ENCODE measurements at places on chromosomes 1 and 21. TPM values are rescaled to one million over a fixed set of nuclear protein-coding genes. Genes with fewer than 3 reads are reported as not detected.

DNA sequence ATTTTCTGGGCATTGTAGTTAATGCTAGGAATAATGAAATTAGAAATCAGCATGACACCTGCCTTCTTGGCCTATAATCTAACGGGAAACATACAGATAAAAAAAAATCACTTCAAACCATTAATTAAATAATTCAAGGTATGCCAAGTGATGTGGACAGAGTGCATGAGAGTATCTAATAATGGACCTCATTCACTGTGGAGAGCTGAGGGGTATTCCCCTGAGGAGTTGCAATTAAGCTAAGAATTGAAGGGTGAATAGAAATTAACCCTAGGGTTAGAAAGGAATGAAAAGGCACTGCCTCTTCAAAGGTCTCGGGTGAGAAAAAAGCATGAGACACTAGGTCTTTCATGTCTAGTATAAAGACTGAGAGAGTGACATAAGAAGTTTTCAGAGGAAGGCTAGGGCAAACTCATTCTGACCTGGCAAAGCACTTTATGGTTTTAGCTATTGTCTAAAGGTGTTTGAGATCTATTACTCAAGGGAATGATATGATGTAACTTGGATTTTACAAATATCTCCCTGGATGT, 466.1 kb downstream of the KCNT2 start:
- no peak for DNase-seq

SUSD4 gene
- polyA plus RNA-seq = 0.32 TPM

- DNase-seq = no peak
Observed at GRCh38 chr1:163278602-163279001, 43.2 kb upstream of the NUF2 start.

CRYAA gene
- not detected for polyA plus RNA-seq

GRCh38 chr1:218945050-218945449, 228.6 kb upstream of the LYPLAL1 start:
- DNase-seq = no peak

DNA sequence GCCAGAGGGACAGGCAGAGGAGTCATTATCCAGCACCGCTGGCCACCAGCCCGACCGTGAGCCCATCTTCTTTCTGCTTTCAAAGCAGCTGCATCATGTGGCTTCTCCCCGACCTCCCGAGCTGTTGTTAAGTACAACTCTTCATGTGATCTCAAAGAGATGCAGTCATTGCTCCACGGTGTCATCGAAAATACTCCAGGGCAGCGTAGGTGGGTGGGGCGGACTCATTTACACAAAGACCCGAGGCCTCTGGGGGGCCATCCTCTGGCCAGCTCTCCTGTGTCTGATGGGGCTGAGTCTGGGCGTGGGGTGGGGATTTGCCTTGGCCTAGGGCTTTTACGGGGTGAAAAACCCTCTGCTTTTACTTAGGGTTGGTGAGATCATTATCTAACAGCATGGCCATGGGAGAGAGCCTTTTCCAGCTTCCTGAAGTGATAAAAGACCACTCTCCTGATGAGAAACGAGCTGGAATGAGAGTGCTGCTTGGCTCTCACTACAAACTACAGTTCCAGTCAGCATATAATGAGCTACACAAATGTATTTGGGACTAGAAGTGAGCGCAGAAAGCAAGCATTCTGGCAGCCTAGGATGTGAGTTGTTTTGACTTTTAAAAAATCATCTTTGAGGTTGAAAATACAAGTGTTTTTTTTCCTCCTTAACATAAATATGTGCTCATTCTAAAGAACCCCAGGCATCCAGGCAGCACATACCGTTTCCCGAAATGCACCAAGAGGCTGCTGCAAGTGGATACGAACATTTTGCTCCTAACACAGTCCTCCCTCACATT, 165.0 kb downstream of the RHOU start:
- no peak for DNase-seq

KCNN3 gene
- not detected for polyA plus RNA-seq

- DNase-seq = no peak
Observed at GRCh38 chr1:194013561-194013960, 827.1 kb upstream of the B3GALT2 start.

- no peak for DNase-seq
Observed at GRCh38 chr21:33268737-33269441, 2.7 kb downstream of the IL10RB start.

DCST2 gene
- 0.38 TPM for polyA plus RNA-seq
